CD4-positive, alpha-beta T cell treated with Interleukin-6 at 100 ng/mL for 8 hours (primary cell): ENCODE measurements at places on chromosomes 4 and X.

- no peak for DNase-seq
These were observed 71.4 kb upstream of the STIM2 start for GRCh38 chr4:26789208-26789607.

GRCh38 chr4:39802005-39802404 is 104.1 kb downstream of the UBE2K start:
- no peak for DNase-seq

DNA sequence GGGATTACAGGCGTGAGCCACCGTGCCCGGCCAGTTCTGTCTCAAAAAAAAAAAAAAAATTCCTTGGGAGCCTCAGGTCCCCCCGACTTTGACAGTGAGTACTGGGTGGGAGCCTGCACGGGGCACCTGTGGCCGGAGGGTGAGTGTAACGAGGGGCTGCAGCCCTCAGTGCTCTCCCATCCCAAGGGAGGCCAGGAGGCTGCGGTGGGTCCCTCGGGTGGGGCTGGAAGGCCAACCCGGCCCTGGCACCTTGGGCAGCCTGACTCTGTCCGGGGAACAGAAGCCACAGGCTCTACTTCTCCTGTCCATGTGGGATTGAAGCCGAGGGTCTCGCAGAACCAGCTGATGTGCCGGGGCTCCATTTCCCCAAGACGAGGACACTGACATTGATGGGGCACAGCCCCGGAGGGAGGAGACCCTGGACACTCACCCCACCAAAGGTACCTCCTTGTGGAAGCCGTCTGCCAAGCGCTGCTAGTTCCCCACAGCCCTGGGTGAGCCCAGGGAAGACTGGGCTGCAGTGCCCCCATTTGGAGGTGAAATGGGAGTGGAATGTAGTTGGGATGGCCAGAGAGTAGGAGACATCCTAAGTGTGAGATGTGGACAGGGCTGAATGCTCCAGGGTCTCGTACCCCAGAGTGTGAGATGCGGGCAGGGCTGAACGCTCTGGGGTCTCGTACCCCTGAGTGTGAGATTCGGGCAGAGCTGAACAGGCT is 2.3 kb upstream of the SLC26A1 start:
- no peak for DNase-seq

DNA sequence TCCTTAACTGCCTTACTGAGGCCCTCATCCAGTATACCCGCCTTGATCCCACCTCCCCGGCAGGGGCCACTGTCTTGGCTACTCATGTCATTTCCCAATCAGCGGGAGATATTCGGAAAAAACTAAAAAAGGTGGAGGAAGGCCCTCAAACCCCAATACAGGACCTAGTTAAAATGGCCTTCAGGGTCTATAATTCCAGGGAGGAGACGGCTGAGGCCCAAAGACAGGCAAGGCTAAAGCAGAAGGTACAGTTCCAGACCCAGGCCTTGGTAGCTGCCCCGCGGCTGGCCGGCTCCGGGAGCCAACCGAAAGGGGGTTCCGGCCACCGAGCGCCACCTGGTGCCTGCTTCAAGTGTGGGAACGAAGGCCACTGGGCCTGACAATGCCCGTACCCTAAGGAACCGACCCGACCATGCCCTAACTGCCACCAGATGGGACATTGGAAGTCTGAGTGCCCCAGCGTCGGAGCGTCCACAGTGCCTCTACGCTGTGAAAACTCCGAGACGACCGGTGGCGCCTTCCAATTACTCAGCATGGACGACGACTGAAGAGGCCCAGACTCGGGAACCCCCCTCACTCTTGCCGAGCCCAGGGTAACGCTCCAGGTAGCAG is 959.6 kb downstream of the RPA4 start:
- DNase-seq = no peak

- DNase-seq = no peak
These were observed 53.5 kb downstream of the PLAC1 start for GRCh38 chrX:134604701-134605311.

- no peak for DNase-seq
These were observed 180.3 kb upstream of the PPARGC1A start for GRCh38 chr4:24070117-24070516.

DNA sequence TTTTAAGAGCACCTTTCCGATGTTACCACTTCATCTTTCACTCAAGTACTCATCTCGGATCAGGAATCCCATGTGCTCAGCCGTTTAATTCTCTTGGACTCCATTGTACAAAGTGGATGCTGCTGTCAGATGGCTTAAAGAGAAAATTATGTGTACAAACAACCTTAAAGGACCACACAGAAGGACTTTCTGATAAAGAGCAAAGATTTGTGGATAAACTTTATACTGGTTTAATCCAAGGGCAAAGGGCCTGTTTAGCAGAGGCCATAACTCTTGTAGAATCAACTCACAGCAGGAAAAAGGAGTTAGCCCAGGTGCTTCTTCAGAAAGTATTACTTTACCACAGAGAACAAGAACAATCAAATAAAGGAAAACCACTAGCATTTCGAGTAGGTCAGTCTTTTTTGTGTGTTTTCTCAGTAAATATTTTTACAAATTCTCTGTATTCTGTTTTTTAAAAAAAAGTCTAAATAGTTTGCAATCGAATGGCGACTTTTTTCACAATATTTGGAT is 20.1 kb downstream of the MMAA start:
- DNase-seq = no peak

- peak; percentile 9 for DNase-seq
These were observed 34.6 kb upstream of the TBC1D9 start for GRCh38 chr4:140790765-140791164.

DNA sequence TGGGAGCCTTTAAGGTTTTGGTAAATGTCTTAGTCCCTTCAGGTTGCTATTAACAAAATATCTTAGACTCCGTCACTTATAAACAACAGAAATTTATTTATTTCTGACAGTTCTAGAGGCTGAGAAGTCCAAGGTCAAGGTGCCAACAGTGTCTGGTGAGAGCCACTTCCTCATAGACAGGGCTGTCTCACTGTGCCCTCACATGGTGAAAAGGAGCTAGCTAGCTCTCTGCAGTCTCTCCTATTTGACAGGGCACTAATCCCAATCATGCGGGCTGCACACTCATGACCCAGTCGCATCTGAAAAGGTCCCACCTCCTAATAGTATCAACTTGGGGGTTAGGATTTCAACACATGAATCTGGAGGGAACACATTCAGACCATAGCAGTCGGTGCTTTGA is 63.4 kb upstream of the KLF3 start:
- peak; percentile 6 for DNase-seq
